ENCODE measurements at places on chromosomes 7 and 10.

DNA sequence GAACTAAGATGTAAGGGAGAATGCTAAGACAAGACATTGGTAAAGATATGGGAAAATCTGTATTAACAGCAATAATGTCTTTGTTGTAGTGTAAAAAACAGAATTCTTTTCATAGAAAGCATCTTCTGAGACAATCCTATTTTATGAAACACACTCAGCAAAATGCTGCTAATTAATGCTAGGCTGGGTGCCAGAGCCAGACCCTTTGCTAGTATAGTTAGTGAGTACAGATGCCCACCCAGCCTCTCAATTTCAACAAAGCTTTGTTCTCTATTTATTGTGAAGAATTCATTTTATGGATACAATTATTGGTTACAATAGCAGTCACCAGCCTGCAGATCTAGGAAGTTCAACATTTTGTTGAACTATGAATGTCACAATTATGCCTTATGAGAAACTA, 131.0 kb downstream of the SEM1 start:
- no peak for DNase-seq

GRCh38 chr7:25964483-25964991, 187.5 kb upstream of the NFE2L3 start:
- no peak for DNase-seq

- no peak for DNase-seq
These were observed 103.7 kb upstream of the CTBP2 start for GRCh38 chr10:125264091-125264490.

DNA sequence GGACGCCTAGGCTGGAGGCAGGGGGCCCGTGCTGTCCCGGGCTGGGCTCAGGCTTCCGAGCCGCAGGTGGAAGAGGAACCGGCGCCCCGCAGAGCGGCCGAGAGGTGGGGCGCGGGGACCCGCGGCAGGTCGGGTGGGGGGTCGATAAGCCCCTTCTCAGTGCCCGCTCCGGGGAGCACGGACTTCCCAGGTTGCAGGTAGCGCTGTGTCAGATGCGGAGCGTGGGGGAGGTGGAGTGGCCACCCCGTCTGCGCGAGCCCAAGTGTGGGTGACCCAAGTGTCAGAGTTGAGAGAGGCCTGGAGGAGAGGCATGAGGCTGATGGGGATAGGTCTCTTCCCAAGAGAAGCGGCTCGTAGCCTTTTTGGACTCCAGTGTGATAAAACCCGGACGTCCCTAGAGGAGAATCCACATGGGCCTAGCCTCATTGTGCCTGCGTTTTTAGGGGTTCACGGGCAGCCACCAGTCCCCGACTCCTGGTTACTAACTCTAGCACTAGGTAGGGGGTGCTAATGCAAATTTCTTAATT, 580 bp downstream of the EEPD1 start:
- no peak for DNase-seq

DNA sequence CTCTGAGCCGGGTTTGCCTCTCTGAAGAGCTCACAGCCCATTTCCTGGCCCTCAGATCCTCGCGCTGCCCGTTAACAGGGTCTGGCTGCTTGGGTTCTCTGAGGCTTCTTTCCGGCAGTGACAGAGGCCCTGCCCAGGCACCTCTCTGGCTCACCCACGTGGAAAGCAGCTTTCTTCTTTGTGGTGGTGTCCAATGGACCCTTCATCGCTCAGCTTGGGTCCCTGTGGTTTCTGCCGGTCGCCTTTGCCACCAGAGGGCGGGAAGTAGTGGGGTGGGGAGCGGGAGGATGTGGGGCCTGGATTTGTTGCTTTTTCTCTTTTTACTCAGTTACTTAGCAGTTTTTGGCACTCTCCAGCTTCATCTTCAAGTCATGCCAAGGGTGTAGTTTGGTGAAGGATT, 15.6 kb upstream of the JAKMIP3 start:
- DNase-seq = no peak

- no peak for DNase-seq
These were observed 5.5 kb downstream of the SFRP5 start for GRCh38 chr10:97766106-97766810.
